ENCODE measurements at places on chromosomes 1 and 21. TPM values are rescaled to one million over a fixed set of nuclear protein-coding genes. Genes with fewer than 3 reads are reported as not detected.

SLC19A1 gene
- 7.7 TPM for total RNA-seq

DNA sequence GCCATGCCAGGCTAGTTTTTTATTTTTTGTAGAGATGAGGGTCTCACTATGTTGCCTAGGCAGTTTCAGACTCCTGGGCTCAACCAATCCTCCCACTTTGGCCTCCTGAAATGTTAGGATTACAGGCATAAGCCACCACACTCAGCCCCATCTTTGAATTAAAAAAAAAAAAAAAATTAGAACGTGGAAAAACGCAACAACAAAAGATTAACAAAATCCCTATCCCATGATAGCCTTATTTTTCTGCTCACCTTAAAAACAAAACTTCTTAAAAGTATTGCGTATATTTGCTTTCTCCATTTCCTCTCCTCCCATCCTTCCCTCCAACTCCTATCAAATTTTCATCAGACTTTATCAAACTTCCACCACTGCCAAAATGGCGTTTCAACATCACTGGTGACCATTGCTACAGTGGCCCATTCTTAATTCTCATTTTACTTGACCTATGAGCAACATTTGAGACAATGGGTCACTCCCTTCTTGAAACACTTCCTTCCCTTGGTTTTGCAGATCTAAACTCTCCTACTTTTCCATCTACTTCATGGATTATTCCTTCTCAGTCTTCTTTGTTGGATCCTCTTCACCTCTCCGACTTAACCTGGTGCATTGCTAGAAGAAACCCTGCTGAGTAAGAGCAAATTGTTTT is 579 bp upstream of the ZNF684 start:
- DNase-seq = peak; percentile 61

DNA sequence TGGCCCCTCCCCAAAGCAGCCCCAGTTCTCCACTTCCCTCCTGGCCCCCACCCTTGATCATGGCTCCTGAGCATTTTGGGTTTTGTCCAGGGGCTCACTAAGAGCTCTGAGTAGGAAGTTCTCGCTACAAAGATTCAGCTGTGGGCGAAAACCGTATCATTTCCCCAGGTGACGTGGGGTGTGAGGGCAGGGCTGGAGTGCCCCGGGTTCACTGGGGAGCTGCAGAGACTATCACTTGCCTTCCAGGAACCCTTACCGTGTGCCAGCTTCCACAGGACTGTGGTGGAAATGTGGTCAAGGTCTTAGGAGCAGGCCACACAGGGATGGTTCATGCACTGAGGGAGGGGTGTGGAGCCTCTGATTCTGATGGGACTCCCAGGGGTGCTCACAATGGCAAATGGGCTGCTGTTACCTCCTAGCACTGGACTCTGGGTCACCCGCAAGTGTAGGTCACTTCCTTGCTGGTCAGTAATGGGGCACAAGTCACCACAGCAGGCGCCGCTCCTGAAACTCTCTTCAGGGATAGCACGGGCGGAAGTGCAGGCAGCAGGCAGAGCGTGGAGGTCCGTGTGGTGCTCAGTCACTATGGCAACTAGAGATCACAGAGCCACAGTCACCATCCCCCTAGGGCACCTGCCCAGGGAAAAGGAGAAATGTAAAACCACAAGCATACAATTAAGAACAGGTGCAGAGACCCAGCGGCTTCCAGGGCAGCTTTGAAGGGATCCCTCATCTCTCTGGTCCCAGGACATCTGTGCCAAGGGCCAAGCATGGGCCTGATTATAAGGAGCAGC is 35.4 kb downstream of the RSPH1 start:
- DNase-seq = no peak

DNA sequence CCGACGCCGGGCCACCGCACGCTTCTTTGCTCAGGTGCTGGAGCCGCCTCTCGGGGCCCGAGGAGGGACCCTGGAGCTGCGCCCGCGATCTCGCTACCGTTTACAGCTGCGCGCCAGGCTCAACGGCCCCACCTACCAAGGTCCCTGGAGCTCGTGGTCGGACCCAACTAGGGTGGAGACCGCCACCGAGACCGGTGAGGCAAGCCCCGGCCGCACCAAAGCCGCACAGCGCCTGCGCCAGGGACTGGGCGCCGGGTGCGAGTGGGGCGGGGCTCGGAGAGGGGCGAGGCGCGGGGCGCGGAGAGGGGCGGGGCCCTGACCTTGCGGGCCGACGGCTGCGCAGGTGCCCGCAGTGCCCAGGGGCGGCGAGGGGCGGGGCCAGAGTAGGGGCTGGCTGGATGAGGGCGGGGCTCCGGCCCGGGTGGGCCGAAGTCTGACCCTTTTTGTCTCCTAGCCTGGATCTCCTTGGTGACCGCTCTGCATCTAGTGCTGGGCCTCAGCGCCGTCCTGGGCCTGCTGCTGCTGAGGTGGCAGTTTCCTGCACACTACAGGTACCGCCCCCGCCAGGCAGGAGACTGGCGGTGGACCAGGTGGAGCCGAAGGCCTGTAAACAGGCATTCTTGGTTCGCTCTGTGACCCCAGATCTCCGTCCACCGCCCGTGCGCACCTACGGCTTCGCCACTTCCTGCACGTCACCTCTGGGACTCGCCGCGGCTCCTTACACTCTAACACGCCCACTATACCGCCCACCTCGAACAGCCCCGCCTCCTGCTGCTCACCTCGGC is 9.8 kb upstream of the CDC20 start:
- DNase-seq = no peak

DNA sequence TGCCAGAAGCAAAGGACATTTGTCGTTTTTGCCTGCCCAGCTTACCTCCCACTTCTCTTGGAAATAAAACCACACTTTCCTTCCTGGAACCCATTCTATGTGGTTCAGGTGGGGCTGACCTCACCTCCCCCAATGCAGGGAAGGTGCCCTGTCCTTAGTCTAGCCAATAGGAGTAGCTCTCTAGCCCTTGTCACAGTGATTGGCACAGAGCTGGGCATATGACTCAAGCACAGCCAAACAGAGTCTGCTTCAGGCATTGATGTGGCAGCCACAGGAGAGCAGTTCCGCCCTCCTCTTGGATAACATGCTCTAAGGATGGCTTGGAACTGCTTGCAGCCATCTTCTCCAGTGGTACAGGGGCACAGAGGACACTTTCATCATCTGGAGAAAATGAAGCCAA is 134.0 kb downstream of the LRIG2 start:
- no peak for DNase-seq

DNA sequence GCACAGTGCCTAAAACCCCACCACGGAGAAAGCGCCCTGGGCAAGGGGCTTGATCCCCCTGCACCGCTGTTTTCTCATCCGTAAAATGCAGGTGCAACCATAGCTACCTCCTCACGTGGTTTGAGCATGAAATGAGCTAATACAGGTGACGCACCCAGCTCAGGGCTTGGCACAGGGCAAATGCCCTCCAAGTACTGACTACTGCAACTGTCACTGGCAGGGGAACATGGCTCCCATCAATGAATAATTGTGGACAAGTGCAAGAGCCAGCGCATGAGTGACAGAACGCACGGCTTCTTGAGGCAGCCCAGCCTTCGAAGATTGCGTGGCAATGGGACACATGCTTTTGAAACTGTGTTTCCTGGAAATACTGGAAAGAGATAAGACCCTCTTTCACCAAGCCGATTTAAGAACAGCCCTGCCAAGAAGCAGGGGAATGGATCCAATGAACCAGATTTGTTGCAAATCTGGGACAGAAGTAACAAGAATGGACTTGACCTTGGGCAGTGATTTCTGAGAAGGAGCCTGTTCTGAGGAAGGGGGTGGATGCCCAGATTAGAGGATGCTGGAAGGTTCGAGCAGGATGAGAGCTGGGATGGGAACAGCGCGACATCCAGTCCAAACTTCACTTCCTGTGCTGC is 92.8 kb upstream of the IFFO2 start:
- DNase-seq = no peak

- DNase-seq = no peak
These were observed 22.2 kb downstream of the RUNX1 start for GRCh38 chr21:35026617-35027562.

INAVA gene
- total RNA-seq = 16.4 TPM
